ENCODE measurements at places on chromosomes 11 and 22.
A peak's percentile ranks its signal among the peaks of the same experiment; 100 is the strongest.

- no peak for DNase-seq
Observed at GRCh38 chr11:22775248-22775647, 54.4 kb downstream of the SVIP start.

- DNase-seq = no peak
Observed at GRCh38 chr11:105537531-105537930, 72.3 kb upstream of the GRIA4 start.

- no peak for DNase-seq
Observed at GRCh38 chr11:79274636-79275331, 166.0 kb downstream of the TENM4 start.

- peak; percentile 69 for DNase-seq
Observed at GRCh38 chr22:43263645-43264514, 76.9 kb upstream of the TTLL12 start.

- DNase-seq = peak; percentile 51
Observed at GRCh38 chr11:47998733-47999359, 18.5 kb downstream of the PTPRJ start.
